ENCODE measurements at places on chromosomes 3 and 15.

- DNase-seq, result no peak
Measured at GRCh38 chr3:150319900-150320299, 88.2 kb upstream of the TSC22D2 start.

DNA sequence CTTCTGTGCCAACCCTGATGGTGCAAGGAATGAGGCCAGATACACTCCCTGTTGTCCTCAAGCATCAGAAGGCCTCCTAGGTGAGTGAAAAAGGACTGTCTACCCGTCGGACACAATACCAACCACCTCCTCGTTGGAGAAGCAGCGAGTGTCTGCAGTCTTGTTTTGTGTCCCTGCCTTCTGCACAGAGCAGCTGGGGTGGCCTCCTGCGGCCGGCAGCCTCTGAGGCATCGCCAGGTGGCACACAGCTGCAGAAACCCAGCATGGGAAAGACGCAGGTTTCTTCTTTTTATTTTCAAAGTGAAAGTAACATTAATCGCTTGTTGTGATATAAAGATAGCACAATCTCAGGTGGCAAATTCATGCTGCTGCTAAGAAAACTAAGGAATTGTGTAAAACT lies 509.9 kb downstream of the OCA2 start:
- no peak for DNase-seq

GRCh38 chr3:158152186-158152585 lies 42.3 kb downstream of the RSRC1 start:
- DNase-seq, result no peak

DNA sequence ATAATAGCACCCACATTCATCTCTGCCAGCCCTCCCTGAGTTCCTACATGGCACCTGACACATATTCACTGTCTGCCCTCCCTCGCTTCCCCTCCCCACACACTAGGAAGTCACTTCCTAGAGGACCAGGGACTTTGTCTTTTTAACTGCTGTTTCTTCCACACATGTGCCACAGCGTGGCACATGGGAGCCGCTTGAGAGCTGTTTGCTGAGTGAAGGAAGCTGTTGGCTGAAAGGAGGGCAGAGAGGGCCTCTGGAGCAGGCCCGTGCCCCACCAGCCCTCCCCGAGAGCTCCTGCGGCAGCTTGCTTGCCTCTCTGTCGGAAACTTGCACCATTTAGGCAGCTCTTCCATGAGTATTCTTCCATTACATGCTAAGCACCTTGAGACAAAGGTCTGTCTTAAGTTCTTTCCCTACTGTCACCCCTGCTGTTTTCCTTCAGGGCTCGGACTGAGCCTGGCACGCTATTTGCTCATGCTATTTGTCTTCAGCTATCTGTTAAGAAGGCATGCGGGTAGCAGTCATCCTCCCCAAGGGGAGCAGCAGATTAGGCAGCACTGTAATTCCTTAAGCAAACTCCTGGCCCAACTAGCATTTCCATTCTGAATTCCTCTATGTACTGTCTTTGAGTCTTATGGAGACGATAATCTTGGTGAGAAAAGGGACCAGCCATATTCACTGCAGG lies 72.2 kb downstream of the CACNA1D start:
- DNase-seq, result no peak

DNA sequence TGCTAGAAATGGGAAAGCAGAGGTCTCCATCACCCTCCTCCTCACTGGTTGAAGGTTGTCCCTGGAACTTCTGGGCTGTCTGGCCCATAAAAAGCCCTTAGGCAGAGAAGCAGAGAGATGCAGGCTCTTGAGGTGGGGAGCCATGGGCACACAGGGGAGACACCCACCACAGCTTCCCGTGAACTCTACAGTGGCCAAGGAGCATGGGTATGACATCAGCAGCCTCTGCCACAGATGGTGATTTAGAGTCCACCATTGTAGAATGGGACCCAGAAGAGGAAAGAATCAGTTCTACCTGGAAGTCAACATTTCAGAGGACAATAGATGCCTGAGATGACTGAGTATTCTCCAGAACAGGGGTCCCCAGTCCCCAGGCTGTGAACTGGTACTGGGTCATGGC lies 105.6 kb upstream of the LRRN1 start:
- no peak for DNase-seq

DNA sequence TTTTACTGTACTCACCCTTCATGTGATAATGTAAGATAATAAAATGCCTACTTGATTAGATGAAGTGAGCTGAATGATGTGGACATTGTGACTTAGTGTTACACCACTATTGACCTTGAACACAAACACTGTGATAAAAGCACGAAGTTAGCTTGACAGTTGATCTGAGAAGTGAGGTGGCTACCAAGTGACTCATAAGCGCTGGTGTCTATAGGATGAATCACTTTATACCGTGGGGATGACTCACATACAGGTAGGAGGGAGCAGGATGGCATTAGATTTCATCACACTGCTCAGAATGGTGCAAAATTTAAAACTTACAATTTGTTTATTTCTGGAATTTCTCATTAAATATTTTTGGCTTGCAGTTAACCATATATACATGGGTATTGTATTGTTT lies 174.7 kb upstream of the CNTN3 start:
- no peak for DNase-seq

Data from esophagus squamous epithelium (tissue), 5 donors.